Fibroblast of skin of back (primary cell): ENCODE measurements at places on chromosomes 11 and 22.

- DNase-seq, result no peak
Observed at GRCh38 chr11:43116071-43116470, 195.7 kb upstream of the API5 start.

- peak; percentile 47 for DNase-seq
Observed at GRCh38 chr11:62546929-62547625, 471 bp upstream of the AHNAK start.

DNA sequence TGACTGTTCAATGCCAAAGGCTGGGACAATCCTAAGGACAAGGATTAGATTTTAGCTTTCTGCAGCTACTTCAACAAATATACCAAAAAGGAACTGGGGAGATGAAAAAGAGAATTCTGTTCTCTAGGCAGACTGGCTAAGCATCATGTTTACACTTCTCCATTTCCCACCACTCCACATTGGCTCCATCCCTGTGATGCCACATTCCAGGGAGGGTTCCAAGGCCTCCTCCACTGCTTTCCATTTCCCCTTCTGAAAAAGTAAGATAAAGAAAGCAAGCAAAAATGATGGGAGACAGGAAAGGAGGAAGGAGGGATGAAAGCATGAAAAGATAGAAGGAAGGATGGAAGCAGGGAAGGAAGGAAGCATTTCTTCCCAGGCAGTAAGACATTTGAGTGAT is 315.8 kb downstream of the BLID start:
- no peak for DNase-seq

GRCh38 chr11:32255841-32256240 is 165.0 kb downstream of the RCN1 start:
- no peak for DNase-seq

DNA sequence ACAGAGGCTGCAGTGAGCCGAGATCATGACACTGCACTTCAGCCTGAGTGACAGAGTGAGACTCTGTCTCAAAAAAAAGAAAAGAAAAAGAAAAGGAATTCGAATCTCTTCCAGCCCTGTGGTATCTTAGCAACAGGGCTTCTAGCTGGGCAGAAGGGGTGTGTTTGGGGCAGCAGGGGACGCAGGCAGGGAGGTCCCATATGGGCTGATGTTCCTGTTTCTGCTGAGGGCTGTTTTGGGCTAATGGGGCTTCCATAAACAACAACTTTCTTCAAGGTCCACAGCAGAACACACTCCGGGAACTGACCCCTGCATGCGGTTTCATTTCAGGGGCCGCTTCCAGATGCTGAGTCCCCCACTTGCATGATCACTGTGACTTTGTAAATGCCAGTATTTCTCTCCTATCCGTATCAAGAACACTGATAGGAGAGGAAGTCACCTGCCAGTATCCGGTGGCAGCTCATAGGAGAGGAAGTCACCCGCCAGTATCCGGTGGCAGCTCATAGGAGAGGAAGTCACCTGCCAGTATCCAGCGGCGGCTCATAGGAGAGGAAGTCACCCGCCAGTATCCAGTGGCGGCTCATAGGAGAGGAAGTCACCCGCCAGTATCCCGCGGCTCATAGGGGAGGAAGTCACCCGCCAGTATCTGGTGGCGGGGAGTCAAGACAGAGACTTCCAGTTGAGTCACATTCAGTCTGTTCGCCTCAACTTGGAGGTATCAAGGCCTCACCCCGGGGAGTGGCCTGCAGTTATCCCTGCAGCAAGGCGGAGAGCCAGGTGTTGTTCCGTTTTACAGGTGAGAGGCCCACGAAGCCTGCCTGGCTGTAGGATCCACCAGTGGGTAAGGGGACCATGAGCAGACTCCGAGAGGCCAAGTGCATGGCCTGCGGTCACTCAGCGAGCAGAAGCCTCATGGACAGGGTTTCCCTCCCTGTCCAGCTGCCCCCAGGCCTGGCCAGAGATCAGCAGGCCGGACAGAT is 8.3 kb upstream of the FGF19 start:
- no peak for DNase-seq

GRCh38 chr11:113796663-113797259 is 17.2 kb downstream of the CLDN25 start:
- DNase-seq, result peak; percentile 48
